Midbrain (tissue), 1 donor: ENCODE measurements at places on chromosomes 12 and 14.

DNA sequence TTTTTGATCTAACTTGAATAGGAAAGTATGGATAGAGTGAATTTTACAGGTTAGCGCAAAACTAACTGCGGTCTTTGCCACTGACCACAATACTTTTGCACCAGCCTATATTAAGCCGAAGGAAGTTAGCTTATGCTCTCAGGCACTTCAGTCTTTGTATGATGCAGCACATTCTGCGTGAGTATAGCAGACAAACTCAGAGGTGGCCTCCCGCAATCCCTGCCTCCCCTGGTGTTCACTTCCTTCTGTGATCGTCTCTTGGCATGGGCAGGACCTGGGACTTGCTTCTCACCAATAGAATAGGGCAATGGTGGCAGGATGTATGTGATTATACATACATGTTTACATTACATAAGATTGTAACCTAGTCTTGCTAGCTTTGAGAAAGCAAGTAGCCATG is 10.3 kb upstream of the SLC6A13 start:
- DNase-seq = no peak

DNA sequence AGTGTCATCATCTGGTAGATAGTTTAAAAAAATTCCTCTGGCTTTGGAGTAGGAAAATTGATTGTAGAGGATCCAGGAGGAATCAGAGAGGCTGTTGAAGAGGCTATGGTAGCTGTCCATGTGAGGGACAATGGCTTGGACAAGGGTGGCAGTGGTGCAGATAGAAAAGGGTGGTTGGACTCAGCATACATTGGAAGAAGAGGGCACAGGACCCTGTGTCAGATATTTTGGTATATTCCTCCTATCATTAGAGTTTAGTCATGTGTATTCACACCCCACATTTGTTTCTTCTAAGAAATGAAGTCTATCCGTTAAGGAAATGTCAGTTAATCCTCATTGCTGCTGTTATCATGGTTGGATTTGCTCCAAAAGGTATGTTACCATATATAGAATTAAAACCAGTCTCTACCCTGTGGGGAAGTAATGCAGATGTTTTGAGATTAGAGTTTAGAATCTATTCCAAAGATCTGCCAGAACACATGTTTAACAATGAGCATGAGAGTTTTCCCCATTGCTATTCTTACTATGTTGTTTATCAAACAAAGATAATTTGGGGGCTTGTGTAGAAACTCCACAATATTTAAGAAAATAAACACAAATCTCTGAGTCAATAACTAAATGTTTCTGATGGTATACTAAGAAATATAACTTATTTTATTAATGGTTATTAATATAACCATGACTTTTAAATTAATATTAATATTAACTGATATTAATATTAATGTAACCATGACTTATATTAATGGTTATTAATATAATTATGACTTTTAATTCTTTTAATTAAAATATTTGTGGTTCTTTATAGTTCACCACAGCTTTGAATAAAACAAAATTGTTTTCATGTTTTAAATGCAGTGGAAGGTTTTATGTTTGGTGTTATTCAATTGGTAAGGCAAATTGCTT is 80.9 kb downstream of the CRADD start:
- DNase-seq = no peak

DNA sequence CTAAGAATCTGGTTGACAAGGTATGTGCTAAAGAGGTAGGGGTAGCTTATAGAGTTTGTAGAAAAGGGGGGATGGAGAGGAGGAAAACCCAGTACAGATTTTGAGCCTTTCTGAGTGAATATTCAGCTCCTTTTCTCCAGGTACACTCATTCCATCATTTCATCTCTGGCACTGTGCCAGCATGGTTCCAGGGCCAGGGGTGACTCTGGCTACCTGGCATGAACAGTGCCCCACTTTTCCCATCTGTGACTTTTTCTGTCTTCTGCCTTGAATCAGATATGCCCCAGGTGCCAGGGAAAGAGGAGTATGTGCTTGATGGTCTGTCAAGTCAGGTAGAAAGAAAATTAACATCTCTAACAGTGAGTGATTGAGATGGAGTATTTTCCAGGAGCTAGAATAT is 175.7 kb downstream of the CACNA1C start:
- no peak for DNase-seq

GRCh38 chr12:113645603-113646002 is 173.9 kb upstream of the LHX5 start:
- no peak for DNase-seq

- DNase-seq = no peak
Measured at GRCh38 chr12:34604227-34604626, 581.9 kb downstream of the ALG10 start.

DNA sequence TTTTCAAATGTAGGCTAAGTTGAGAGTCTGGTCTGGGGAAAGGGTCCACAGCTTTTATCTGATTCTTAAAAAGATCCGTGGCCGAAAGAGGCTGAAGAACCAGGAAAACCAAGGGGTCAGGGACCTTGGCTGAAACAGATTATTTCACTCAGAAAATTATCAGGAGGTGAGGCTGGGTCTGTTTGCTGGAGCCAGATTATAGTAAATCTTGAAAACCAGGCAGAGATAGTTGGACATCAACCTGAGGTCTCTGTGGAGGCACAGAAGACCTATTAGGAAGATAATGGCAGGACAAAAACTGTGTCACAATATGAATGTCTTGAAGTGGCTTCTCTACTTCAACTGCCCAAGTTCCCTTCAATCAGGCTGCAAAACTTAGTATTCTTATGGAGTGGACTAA is 1.6 kb upstream of the MED21 start:
- DNase-seq = no peak
